ENCODE measurements at places on chromosomes 4 and X.
A peak's percentile ranks its signal among the peaks of the same experiment; 100 is the strongest.

GRCh38 chrX:148672517-148672916, 172.1 kb downstream of the AFF2 start:
- no peak for DNase-seq

DNA sequence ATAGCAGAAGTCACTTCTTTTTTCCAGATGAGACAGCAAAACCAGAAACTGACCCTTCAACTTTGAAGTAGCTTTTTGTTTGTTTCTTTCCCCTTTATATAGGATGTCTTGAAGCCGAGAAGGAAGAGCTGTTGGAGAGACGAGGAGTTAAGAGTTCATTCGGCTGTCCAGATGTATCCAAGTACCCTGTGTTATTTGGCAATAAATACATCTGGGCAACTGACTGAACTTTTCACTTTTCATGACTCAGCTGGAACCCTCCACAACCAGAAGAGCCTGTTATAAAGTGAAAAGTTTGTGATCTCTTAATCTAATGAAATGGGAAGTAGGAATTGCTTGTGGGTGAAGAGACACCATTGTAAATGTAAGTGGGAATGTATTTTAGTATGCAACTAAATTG, 131.2 kb downstream of the HTR2C start:
- DNase-seq = no peak

- DNase-seq = no peak
These were observed 6.9 kb downstream of the CXCL6 start for GRCh38 chr4:73843369-73843768.

- no peak for DNase-seq
These were observed 111.7 kb downstream of the CHRNA9 start for GRCh38 chr4:40446839-40447238.

DNA sequence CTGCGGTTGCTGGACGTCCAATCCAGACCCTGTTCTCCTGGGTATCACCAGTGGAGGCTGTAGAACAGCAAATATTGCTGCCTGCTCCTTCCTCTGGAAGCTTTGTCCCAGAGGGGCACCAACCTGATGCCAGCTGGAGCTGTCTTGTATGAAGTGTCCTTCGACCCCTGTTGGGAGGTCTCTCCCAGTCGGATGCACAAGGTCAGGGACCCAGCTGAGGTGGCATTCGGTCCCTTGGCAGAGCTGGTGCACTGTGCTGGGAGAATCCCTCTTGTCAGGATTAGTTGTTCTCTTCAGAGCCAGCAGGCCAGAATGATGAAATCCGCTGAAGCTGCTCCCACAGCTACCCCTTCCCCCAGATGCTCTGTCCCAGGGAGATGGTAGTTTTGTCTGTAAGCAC, 110.3 kb upstream of the ZXDB start:
- DNase-seq = no peak

DNA sequence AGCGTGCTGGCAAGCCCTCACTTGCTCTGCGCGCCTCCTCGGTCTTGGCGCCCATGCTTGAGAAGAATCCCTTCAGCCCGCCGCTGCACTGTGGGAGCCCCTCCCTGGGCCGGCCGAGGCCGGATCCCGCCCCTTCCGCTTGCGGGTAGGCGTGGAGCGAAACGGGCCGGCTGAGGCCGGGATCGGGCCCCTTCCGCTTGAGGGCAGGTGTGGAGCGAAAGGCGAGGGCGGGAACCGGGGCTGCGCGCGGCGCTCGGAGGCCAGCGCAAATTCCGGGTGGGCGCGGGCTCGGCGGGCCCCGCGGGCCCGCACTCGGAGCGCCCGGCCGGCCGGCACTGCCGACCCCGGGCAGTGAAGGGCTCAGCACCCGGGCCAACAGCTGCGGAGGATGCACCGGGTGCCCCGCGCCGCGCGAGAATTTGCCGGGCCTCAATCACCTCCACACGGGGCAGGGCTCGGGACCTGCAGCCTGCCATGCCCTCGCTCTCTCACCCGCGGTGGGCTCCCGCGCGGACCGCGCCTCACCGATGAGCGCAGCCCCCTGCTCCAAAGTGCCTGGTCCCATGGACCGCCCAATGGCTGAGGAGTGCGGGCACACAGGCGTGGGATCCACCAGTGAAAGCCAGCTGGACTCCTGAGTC, 58.1 kb upstream of the GBA3 start:
- DNase-seq = no peak

DNA sequence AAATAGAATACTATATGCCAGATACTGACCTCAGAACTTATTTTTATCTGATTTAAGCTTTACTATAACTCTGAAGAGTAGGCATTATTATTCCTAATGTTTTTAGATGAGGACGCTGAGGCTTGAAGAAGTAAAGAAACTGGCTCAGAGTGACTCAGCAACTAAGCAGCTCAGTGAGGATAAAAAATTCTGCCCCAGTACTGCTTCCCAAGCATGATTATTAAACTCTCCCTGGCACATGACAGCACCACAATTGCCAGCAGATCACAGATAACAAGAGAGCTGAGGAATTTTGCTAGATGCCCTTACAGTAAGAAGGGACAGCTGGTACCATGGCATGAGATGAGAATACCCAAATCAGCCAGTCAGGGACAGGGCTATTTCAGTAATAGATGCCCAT, 219.4 kb downstream of the NKX6-1 start:
- no peak for DNase-seq

DNA sequence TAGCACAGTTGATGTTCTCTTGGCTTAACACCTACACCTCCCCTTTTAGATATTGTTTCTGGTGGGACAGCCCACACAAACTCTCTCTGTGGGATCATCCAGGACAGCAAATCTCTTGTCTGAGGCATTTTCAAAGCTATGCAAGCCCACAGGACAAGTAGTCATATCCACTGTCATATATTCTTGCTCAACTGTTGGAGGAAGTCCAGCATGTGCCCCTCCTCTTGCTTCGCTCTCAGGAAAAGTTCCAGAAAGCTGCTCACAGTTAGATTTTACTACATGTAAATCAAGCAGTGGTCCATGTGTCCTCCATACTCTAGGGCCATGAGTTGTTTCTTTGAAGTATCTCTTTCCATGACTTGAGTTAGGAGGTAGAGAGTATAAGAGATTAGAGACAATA, 260.7 kb downstream of the INPP4B start:
- no peak for DNase-seq

GRCh38 chr4:6032249-6033244, 14.3 kb upstream of the C4orf50 start:
- peak; percentile 36 for DNase-seq

DNA sequence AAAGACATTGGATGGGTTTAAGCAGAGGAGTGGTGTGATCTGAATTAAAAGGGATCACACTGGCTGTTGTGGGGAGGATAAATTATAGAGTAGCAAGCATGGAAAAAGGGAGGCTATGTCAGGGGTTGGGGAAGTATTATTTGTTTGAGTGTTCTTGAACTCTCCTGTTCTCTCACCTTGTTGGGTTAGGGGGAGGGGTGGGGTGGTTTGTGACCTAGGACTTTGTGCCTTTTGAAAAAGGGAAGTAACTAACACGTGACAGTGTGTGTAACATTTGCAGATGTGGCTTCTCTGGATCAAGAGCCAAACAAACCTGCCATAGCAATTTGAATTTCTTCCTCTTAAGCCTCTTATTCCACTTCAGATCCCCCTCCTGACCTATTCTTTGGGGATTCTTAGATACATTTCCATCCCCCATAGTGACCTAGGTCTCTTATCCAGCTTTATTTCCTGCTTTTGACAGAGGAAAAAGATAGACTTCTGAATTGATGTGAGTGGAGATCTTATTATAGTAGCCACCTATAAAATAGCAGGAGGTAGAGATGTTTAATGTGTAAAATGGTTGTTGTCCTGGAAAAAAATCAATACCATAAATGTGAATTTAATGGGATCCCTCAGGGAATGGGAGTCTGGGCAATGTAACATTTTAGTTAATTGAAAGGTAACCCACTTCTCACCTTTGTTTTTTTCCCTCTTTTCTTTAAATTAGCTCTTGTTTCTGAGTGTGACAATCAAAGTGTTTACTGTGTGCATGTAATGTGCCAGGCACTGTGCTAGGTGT, 120.4 kb downstream of the CT47B1 start:
- DNase-seq = no peak

DNA sequence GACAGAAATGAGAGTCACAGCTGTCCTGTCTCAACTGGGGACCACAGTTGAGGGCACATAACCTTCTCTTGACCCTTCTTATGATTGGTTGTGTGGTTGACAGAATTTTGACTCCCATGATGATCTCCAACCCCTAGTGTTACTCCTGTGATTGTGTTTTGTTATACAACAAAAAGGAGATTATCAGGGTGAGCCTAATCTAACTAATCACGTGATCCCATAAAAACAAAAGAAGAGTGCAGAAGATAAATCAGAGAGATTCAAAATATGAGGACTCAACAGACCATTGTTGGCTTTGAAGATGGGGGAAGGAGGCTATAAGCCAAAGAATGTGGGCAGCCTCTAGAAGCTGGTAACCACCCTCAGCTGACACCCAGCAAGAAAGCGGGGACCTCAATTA, 72.7 kb downstream of the GUCY2F start:
- DNase-seq = no peak

DNA sequence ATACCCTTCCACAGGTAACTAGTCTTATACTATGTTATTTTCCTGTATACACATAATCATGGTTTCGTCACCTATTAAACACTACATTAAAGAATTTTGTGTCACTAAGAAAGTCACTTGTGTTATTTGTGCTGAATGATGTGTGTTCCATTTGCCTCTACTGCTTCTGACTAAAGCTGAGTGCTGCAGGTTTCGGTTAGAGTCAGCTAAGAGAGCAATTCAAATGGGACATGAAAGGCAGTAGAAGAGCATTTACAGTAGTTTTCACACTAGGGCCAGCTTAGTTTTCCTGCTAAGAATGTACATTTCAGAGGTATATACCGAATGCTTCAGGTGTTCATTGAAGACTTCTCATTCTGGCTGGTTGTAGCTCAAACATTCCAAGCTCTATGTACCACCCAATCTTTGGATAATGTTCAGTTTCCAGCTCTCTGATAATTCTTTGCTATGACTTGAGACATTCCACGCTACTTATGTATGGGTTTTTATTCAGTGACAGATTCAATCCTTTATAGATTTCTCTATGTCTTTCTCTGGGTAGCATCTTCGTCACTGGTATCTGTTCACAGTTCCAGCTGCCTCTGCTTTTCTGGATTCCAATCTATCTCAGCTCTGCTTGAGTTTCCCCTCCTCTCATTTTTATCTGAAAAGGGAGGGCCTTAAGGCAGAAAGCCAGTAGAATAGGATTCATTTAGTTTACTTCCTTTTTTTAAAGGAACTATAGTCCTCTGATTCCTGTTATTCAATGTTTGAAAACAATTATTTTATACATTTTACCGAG, 164.4 kb downstream of the CXXC4 start:
- no peak for DNase-seq

GRCh38 chr4:173288296-173288695, 45.9 kb downstream of the HMGB2 start:
- peak; percentile 7 for DNase-seq

DNA sequence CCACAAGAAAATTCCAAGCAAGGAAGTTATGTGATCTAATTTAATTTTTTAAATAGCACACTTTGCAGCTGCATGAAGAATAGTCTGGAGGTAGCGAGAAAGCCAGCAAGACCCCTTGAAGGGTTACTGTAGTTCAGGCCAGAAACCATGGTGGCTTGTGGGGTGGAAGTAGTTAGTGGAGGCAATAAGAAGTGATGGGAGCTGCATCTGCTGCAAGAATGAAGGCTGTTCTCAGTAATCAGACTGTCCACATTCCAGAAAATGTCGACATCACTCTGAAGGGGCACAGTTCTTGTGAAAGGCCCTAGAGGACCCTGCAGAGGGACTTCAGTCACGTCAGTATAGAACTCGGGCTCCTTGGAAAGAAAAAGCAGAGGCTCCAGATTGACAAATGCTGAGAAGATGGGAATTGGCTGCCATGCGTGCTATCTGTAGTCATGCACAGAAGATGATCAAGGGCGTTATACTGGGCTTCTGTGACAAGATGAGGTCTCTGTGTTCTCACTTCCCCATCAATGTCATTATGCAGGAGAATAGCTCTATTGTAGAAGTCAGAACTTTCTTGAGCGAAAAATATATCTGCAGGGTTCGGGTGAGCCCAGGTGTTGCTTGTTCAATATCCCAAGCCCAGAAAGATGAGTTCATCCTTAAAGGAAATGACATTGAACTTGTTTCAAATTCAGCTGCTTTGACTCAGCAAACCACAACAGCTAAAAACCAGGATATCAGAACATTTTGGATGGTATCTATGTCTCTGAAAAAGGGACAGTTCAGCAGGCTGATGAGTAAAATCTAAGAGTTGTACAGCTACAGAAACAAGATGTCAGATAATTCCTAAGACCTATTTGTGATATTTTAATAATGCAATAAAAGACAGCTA, 254.2 kb downstream of the CBR4 start:
- DNase-seq = no peak

GRCh38 chr4:85555206-85555605, 80.3 kb downstream of the ARHGAP24 start:
- no peak for DNase-seq

GRCh38 chr4:4416981-4417380, 30.1 kb downstream of the NSG1 start:
- DNase-seq = no peak

DNA sequence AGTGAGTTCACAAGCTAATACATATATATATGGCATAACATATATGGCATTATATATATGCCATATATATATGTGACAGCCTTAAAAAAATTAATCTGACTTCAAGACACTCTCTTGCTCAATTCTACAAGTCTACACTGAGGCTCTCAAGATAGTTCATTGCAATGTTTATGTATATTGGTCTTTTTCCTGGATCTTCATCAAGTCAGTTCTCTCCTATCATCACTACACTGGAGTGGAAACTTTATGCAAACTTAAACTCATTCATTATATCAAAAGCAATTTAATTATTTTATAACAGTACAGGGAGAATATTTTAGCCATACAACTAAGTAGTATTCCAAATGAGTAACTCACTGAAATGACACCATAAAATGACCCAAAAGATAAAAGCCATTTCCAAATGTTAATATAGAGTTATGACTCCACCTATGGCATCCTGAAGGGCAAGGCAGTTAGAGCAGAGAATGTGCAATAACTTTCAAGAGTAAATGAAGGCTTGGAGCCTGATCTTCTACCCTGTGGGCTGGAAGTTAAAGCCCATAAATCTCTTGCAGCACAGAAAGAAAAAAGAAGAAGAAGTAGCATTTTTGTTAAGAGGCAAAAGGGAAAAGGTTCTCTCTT, 176.3 kb upstream of the SLIT2 start:
- no peak for DNase-seq

GRCh38 chr4:41957634-41958033, 22.4 kb downstream of the TMEM33 start:
- no peak for DNase-seq

DNA sequence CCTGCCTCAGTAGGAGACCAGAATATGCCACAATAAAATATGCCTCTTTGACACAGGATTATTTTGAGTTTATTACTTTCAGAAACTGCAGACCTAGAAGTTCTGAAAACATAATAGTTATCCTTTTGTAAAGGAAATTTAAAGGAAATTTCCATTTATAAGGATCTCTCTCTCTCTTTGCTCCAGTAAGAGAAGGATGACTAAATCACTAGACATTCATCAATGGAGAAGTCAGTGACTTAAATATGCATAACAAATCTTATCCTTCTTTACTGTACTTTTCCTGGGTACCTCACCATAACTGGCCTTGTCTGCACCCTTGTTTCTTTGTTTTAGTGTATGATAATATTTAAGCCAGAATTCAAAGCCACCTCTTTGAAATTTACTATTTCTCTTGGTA, 28.3 kb upstream of the OPHN1 start:
- DNase-seq = no peak

- DNase-seq = no peak
These were observed 146.8 kb upstream of the RBPJ start for GRCh38 chr4:26174027-26174426.

- DNase-seq = no peak
These were observed 72.9 kb upstream of the PRDM5 start for GRCh38 chr4:120995266-120996010.

GRCh38 chr4:3709061-3709845, 56.9 kb upstream of the ADRA2C start:
- no peak for DNase-seq

Data from C1 segment of cervical spinal cord (tissue), 14 donors.